ENCODE measurements at places on chromosomes 1 and 21.

GRCh38 chr1:219991919-219992318 lies 54.4 kb downstream of the EPRS1 start:
- DNase-seq, result no peak

- no peak for DNase-seq
Observed at GRCh38 chr1:184649451-184649888, 105.2 kb downstream of the EDEM3 start.

GRCh38 chr1:108843390-108844137 lies 13.3 kb downstream of the AKNAD1 start:
- no peak for DNase-seq

DNA sequence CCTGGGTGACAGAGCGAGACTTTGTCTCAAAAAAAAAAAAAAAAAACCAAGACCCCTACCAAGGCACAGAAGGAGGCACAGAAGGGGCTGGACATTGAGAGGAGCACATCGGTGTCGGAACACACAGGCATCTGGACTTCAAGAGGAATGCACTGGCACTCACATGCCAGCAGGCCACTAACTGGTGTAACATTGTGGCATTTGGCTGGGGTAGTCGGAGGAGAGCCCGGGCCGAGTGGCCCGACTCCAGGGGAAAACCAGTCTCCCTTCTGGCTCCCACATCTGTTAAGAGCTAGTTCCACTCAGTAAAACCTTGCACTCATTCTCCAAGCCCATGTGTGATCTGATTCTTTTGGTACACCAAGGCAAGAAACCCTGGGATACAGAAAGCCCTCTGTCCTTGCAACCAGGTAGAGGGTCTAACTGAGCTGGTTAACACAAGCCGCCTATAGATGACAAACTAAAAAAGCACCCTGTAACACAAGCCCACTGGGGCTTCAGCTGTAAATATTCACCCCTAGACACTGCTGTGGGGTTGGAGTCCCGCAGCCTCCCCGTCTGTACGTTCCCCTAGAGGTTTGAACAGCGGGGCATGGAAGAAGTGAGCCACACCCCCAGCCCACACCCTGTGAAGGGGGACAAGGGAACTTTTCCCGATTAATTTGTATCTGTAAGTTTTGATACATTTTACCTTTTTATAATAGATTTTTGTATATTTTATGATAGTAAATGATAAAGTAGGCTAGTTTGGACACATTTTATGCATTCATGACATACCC lies 17.2 kb upstream of the AKIRIN1 start:
- DNase-seq, result no peak

- DNase-seq, result no peak
Observed at GRCh38 chr1:15322648-15323350, 75.8 kb downstream of the FHAD1 start.

DNA sequence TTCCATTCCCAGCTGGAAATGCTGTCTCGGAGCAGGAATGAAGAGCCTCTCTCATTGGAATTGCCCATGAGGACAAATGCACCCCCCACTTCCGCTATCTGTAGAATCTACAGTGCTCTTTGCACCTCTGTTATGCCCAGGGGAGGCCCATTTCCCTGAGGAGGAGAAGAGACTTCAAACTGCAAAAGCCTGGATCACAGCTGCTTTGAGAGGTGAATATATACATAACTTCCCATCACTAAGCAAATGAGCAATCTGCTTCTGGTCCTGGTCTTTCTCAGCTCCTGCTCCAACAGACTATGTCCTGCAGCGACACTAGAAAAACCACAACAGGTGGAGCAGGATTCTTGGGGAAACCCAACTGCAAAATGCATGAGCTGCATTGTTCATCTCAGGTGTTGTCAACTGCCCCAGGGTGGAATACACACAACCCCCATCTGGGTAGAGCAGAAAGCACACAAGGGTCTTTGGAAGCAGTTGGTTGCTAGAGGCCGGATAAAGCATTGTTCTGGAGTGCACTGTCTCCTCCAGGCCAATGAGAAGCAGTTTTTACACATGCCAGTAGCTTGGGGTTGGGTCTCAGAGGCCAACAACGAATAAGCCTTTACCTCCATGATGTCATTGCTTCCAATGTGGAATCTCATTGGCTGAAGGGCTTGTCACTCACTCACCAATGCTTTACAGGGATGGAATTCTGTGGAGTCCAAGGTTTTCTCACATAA lies 67.7 kb upstream of the RAB4A start:
- no peak for DNase-seq

GRCh38 chr1:7186382-7187111 lies 401.3 kb downstream of the CAMTA1 start:
- no peak for DNase-seq

- no peak for DNase-seq
Observed at GRCh38 chr1:207863893-207864535, 46.9 kb downstream of the CD34 start.

- DNase-seq, result no peak
Observed at GRCh38 chr1:222910699-222911098, 95.9 kb downstream of the DISP1 start.
